ENCODE measurements at places on chromosomes 4 and X.

DNA sequence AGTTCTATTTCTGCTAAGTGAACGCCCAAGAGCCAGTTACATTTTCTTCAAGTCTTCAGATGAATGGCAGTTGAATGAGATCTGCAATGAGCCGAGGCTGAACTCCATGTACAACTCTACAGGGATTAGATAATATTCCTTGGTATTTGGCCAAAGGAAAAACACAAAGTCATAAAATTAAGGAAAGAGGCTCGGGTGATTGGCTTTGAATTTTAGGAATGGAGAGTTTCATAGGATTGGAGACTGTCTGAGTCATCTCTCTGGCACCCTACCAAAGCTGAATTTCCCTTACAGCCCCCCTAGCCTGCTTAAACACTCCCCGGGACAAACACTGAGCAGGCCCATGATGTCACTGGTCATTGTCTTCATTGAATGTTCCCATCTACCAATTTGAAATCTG is 188.0 kb upstream of the C1QTNF7 start:
- no peak for DNase-seq

- DNase-seq: no peak
Measured at GRCh38 chrX:29662101-29662500, 553.3 kb upstream of the MAGEB2 start.

GRCh38 chrX:2548711-2549423 is 48.1 kb upstream of the DHRSX start:
- DNase-seq: no peak

GRCh38 chr4:146763560-146763959 is 124.9 kb downstream of the POU4F2 start:
- DNase-seq: no peak

DNA sequence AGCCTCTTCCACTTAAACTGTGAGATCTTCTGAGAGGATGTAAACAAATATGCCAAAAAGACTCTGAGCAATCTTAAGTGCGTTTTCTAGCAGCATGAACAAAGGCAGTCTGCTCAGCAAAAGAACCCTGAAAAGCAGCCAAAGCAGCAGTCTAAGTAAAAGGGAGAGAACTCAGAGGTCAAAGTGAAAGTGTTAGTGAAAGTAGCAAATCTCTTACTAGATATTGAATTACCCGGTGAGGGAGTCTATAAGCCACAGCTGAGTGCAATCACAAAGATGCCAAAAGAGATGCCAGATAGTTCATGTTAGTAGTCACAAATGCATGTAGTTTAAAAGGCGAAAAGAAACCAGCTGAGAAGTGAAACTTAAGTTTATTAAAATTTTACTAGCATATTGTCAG is 7.9 kb upstream of the GNRHR start:
- DNase-seq: no peak

DNA sequence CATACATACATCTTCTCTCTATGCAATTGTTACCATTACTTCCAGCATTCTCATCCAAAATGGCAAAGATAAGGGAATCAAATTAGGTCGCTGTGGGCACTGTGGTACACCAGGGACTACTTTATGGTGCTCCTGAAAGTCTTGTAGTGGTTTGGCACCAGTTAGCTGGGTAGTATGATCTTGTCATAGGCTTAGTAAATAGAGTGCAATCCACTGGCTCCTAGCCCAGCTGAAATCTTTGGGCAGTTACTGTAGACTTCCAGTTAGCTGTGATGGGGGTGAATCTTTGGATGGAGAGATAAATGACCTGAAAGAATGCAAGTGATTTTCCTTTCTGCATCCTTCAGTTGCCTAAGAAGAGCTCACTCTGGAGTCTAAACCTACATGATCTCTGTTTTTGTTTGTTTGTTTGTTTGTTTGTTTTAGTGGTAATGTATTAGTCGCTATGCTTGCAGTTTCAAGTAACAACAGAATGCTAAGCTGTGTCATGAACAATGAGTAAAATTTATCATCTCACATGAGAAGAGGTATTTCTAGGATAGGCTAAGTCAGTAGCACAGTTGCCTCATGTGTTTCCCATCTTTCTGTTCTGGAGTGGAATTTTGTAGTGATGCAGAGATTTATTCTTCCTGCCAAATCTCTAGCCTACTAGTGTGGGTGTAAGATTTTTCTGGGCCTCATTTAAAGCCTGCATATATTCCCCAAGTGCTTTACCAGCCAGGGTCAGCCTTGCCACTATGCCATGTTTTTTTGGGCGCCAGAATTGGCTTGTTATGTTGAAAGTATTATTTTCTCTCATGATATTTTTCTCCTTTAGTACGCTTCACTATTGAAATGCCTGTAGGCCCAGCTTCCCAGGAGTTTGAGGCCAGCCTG is 24.2 kb downstream of the HERC3 start:
- no peak for DNase-seq

Measured in NCI-H1436 (cell line).